ENCODE measurements at places on chromosomes 3 and 15.

DNA sequence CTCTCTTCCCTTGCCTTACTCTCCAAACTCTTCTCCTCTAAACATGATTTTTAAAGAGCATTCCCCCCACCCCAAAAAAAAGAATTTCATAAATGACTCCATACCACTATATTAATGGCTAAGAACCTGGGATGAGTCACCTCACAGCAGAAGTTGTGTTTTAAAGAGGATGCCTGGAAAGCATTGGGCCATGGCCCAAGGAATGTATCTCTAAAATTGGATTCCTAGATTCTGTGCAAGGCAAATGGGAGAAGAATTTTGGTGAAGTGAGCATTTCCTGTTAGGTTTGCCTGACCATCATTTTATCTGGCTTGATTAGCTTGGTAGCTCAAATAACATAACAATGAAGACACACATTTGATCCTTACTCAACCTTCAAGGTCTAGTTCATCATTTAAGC lies 251.4 kb downstream of the NR1D2 start:
- DNase-seq, result no peak

GRCh38 chr15:84759018-84759417 lies 10.6 kb downstream of the ZNF592 start:
- DNase-seq, result no peak

- DNase-seq, result no peak
These were observed 8.9 kb downstream of the LMOD3 start for GRCh38 chr3:69113536-69113935.

DNA sequence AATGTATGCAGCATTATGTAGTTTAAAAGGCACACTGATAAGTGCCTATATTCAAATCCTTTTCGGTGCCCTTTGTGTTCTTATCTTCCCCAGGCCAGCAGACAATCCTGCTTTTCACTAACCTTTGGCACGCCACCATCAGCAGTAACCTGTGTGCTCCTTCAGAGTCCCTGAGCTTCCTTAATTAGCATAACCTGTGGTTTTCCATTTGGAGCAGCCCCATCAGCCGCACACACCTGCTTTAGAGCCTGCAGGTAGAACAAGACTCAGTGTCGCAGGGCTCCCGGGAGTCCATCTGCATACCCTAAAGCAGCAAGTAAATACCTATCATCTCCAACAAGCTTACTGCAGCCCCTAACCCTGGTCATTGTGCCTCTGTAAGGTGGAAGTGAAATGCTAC lies 755.1 kb downstream of the ROBO2 start:
- peak; percentile 86 for DNase-seq

DNA sequence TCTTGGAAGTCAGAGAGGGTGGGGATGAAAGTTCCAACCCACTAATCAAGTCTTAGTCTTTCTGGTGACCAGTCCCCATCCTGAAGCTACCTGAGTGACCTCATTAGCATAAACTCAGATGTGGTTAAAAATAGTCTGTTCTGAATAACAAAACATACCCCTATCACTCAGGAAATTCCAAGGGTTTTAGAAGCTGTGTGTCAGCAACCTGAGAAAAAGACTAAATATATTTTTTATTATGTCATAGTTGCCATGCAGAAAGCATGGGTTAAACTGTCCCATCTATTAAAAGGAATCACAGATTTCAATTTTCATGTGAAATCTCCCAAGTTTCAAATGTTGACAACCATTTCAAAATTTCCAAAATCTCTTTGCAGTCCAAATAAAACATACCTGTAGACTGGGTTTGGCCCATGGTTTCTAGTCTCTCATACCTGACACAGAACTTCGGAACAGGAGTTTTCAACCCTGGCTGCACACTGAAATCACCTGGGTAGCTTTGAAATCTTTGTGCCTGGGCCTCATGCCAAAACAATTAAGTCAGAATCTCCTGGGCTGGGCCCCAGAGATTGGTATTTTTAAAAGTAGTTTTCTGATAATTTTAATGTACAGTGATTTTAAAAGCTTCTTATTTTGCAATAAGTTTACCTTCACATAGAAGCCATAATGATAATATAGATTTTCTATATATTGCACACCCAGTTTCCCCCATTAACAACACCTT lies 476.3 kb downstream of the RBMS3 start:
- DNase-seq, result peak; percentile 20

DNA sequence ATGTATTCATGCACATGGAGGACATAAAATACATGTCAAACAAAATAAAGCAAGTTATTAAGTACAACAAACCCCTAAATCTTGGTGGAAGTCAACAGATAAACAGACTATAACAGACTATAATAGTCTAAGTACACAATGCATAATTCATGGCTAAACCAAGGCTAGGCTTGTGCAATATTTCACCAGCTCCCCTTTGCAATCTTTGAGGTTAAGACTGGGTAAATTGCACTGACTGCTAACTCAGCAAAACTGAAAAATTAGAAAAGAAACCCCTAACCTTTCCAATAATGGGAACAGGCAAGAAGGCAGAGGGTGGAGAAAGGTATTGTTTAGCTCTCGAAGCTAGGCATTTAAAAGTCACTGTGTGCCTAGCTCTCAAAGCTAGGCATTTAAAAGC lies 304.9 kb upstream of the WNT5A start:
- DNase-seq, result no peak

- no peak for DNase-seq
These were observed 36.3 kb downstream of the TMEM212 start for GRCh38 chr3:171879472-171879871.

- DNase-seq, result no peak
These were observed 3.6 kb downstream of the RTP2 start for GRCh38 chr3:187698499-187699399.

DNA sequence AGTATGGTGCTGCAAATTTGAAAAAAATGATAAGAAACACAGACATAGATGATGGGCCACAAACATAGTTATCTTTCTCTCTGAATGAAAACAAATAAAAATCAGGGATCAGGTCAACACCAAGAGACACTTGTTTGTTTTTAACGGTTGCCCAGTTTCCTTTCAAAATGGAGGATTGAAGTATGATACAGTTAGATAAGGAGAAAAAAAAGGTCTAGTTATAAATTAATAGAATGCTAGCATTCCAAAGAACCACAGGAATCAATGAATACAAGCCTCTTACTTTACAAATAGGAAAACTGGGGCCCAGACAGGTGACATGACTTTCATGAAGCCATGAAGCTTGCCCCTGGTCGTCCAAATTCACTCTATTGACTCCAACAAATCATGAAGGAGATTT lies 305.1 kb downstream of the ZNF621 start:
- no peak for DNase-seq

DNA sequence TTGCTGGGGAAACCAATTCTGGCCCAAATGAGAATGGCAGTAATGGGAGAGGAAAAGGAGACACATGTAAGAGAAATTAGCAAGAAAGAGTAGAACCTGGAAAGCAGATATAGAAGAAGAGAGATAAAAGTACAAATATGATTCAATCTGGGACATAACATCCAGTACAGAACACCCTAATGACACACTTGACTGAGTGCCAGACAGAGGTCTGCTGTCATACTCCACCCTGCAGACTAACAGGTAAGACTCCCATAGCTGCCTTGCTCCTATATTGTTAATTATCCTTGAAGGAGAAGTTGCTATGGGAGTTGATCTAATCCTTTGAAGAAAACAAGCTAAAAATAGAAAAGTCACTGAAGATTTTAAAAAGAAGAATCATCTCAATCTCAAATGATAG lies 21.1 kb downstream of the CCPG1 start:
- no peak for DNase-seq

- no peak for DNase-seq
These were observed 839.8 kb downstream of the NTRK3 start for GRCh38 chr15:87416591-87417257.

GRCh38 chr3:110495201-110495927 lies 576.3 kb upstream of the NECTIN3 start:
- DNase-seq, result peak; percentile 27

DNA sequence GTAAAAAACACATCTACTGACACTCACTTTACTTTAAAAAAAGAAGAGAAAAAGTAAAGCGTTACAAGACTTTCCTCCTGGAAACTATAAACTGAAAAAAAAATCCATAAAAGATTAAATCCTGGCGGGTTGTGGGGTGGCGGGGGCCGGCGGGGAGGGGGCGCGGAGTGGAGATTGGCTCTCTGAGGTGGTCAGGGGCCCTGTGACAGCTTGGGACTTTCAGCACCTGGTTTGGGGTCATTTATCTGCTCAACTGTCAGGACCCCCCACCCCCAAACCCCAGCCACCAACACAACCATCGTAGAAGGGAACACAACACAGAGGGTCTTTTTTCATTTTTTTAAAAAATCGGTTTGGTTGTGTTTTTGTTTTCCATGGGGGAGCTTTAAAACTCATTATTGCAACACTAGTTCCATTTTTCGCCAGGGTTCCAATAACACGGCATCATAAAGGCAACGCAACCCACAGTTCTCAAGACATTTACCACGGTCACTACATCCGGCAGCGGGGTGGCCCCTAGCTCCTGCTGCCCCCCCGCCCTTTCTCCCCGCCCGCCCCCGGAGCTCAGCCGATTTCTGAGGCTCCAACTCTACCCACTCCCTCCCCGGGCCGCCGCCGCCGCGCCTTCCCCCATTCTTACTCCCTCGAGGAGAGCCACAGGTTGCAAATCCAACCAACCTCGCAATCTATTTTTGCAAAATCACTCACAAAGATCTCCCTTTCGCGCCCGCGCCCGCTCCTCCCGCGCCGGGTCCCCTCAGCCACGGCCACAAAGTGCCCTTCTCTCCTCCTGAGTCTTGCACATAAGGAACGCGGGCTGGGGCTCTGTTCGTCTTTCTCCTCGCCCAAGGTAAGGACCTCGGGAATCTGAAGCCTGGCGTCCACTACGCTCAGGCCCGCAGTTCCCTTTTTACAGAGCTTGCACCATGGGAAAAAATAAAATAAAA lies 1.8 kb downstream of the BCL6 start:
- DNase-seq, result peak; percentile 35

DNA sequence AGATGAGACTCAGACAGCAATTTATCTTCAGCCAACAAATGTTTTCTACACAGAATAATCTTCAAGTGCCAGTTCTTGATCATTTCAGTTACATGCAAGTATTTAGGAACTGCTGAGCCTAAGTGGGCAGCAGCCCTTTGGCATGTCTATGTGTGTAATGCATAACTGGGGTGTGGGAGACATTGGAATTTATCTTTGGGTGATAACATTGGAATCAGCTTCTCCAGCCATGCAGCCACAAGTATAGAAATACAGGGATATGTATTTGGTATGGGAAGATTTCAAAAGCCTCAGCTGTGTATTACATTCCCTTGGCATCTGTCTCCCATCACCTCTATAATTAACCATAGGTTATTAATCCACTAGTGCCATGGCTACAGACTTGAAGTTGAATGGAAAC lies 63.4 kb upstream of the FOXP1 start:
- DNase-seq, result no peak

GRCh38 chr3:23720885-23721284 lies 84.9 kb upstream of the UBE2E1 start:
- no peak for DNase-seq

GRCh38 chr15:80822676-80823075 lies 43.5 kb downstream of the CEMIP start:
- no peak for DNase-seq

All from mesendoderm (in vitro differentiated cells).